CMK (cell line): ENCODE measurements at places on chromosomes 11 and 22.
A peak's percentile ranks its signal among the peaks of the same experiment; 100 is the strongest.

DNA sequence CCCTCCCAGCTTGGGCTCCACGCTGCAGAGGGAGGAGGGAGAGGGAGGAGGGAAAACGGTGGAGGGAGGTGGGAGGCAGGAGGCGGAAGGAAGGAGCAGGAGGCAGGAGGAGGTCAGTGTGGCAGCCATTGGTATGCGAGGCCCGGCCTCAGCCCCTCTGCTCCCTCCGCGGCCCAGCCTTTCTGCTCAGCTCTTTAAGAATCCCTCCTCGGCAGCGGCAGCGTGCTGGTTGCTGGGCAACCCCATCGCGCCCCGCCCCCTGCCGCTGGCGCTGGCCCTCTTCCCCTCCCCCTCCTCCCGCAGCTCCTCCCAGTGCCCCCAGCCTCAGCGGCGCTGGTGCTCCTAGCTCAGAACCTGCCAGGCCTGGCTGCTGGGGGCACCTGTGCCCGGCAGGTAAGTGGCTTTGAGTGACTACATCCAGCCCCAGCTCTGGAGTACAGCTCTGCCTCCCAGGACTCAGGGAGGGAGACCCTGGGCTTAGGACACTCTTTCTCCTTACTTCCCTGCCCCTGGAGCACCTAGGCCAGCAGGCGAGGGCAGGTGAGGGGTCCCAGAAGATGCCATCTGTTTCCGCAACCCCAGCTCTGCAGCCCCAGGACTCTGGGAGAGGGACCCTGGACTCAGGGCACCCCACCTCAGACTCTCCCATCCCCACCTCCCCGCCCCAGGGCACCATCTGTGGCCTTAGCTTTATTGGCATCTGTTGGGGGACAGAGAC, 7.2 kb upstream of the FLRT1 start:
- DNase-seq = no peak

GRCh38 chr11:1746511-1746931, 3.9 kb downstream of the IFITM10 start:
- DNase-seq = no peak

DNA sequence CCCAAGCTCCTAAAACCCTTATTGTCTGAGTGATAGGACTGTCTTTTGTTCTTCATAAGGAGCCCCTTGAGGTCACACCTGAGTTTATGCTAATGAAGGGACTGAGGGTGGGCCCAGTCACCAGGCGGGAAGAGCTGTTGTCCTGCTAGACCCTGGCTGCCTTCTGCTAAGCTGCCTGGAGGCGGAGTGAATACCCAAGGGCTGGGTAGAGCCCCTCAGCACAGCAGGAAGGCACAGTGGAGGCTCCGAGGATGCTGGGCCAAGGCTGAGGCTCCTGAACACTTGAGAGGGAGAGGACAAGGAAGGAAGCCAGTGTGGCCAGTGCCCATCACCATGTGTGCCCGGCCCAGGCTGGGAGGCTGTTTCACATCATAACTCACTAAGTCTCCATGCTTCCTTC, 4.8 kb upstream of the PHF21B start:
- DNase-seq = no peak

DNA sequence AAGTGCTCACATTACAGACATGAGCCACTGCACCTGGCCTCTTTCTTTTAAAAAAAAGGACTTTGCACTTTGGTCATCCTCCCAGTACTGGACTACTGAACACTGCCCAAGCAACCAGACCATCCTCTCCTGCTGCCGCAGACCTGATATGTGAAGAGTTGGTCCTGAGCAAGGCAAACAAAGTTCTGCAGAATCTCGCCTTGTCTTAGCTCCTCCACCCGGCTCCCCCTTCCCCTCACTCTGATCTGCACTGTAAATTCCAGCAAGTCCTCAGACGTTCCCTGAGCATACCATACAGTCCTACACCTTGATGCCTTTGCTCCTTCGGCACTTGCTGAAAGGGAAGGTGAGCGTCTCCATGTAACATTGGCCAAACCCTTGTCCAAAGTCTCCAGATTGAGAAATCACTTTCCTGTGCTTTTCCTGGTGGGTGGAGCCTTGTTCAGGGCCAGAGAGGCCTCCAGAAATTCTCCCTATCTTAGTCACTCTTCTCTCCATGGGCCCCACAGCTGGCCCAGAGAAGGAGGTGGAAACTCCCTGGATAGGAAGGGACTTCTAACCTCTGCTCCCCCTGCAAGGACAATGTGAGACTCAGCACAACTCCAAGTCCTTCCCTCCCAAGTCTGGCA, 47.0 kb upstream of the TIMP3 start:
- no peak for DNase-seq

GRCh38 chr11:85088286-85088685, 538.9 kb downstream of the DLG2 start:
- DNase-seq = no peak

DNA sequence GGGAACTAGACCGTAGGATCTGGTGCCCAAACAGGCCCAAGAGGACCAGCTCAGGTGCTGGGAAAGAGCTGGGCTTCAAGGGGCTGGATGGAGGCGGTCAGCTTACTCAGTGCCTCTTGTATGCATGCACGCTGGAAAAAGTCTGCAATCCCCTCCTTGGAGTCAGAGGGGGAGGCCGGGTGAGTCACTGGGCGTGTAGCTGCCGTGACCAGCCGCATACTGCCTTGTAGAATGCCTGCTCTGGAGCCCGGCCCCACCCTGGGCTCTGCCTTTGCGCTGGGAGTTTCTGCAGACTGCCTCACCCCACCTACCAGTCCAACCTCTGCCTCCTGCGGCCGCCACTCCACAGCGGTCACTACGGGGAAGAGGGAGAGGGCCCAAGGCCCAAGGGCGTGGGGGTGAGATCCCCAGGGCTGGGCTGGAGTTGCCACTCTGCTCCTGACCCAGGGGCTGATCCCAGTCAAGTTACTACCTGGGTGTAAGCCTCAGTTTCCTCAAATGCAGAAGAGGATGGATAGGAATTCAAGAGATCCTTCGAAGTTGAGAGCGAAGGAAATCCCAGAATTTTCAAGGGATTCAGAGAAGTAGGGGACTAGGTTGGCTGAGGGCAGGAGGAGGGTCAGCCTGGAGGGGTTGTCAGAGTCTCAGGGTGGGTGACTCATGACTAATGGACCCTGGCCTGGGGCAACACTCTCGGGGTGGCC, 4.2 kb downstream of the MRGPRF start:
- no peak for DNase-seq

- DNase-seq = no peak
Observed at GRCh38 chr22:30832407-30832987, 136.1 kb downstream of the MORC2 start.

DNA sequence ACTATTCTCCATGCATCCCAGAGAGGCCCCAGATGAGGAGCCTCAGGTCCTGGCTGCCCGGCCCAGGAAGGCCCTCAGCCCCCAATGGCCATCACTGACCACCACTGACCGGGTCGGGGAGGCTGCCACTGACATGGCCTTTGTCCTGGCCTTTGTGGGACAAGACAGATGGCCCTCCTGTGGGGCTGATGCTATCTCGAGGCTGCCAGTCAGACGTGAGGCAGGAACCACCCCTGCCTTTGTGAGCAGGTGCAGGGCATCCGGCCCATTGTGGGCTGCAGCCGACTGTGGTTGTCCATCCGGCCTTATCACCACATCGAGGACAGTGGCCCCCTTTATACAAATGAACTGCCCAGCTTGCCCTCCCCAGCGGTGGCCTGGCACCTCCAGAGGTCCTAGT, 5.5 kb downstream of the GP1BB start:
- DNase-seq = no peak

- DNase-seq = no peak
Observed at GRCh38 chr11:494761-495536, 12.1 kb downstream of the RNH1 start.

DNA sequence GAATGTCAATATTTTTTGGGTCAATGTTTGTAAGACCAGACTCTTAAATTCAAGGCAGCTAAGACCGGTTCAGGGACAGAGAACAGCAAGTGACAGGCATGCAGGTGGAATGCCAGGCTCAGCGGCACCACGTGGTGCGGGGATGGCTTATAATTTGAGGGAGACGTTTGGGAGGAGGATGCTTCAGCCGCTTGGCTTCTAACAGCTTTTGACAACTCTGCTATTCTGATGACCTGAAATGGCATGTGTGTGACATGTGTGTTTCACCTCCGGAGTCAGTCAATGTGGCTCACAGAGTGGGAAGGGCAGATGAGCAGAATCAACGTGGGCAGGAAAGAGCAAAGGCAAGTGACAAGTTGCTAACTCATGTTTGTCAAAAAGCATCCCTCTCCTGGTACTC, 228.3 kb downstream of the KIRREL3 start:
- DNase-seq = no peak

DNA sequence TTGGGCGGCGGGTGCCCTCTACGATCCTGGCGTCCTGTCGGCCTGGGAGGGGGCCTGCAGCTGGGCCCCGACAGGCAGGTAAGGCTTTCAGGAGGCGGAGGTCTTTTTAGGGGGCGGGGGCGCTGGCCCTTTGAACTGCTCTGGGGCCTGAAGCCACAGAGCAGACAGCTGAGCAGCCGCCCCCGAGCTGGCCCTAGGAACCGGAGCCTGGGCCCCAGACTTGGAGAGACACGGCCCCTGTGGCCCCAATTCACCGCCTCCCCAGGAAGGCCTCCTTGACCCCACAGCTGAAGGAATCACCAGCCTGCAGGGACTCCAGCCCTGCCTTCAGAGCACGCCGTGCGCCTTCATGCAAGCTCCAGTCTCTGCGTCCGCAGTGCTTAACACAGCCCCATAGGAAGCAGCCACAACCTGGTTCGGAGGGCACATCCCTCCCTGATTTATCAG, 618 bp upstream of the CERK start:
- DNase-seq = no peak

DNA sequence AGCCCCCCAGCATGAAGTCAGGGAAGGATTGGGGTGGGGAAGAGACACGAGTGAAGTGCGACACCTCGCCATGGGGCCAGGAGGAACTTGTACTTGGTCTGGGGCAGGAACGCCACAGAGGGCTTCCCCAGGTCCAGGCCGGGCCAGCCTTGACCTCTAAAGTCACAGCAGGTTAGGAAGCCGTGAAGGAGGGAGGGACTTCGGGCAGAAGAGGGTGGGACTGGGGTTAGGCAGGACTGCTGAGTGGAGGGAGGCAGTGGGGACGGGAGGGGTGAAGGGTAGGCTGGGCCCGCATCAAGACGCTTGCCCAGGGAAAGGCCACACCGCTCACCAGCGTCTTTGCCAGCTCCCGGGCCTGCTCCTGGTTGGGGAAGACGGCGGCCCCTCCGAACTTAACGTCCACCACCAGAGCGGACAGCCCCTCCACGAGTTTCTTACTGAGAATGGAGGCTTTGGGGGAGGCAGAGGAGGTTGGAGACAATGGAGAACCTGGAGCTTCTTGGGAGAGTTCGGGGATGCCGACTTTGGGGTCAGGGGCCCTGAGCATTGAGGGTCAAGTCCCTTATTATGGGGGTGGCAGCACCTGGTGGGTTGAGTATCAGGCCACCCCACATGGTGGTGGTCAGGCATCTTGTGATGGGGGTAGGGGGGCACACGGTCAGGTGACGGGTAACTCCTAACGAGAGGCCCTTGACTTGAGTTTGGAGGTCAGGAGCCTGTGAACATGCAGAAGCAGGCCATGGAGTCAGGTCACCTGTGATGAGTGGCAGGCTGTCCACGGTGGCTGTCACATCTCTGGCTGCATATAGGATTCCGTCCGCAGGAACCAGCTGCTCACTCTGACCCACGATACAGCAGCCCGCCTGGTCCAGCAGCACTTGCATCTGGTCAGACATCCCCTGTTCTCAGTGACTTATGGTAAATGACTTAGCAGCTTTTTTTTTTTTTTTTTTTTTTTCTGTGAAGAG, 1.7 kb upstream of the SCO2 start:
- peak; percentile 74 for DNase-seq

DNA sequence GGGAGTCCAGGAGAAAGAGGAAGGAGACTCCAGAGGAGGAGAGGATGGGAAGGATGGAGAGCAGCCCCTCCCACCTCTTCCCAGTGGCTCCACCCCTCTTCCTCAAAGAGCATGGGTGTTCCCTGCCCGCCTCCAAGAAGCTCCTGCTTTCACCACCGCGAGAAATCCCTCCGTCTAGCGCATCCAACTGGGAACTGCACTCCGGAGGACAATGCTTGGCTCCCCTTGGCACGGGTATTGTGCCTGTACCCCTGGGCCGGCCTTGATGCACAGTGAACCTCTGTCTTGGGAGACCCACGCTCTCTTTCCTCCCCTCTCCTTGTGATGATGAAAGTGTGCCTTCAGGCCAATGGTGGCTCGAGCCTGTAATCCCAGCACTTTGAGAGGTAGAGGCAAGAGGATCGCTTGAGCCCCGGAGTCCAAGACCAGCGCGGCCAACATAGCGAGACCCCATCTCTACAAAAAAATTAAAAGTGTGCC, 14.9 kb upstream of the ADA2 start:
- no peak for DNase-seq

GRCh38 chr11:64275841-64276240, 8.6 kb downstream of the BAD start:
- no peak for DNase-seq

- no peak for DNase-seq
Observed at GRCh38 chr11:15867871-15868270, 488.5 kb downstream of the SOX6 start.

GRCh38 chr11:112156153-112156955, 7.5 kb downstream of the IL18 start:
- no peak for DNase-seq

DNA sequence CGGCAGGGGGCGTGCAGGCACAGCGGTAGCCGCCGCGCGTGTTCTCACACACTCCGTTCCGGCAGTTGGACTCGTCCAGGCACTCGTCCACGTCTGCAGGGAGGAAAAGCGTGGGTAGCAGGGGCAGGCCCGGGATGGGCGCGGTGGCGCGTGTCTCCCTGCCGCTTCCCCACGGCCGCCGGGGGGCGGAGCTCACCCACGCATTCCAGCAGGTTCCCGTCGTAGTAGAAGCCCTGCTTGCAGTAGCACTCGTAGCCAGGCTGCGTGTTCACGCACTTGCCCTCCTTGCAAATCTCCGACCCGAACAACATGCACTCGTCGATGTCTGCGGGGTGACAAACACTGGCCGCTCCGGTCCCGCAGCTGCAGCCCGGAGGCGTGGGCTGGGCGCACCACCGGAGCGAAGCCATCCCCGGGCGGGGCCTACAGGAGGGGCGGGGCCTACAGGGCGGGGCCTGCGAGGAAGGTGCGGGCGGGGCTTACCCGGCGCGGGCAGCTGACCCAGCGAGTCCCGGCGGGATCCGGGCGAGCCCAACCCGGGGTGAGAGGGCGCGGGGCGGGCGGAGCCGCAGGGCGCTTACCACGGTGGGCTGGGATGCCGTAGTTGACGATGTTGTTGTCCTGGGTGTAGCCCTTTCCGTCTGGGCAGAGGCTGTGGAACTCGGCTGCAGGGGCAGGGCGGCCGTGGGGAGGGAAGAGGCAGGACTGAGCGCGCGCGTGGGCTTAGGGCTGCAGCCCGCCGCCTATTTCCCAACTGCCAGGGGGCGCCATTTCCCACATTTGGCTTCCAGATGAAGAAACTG, 15.6 kb downstream of the SCYL1 start:
- DNase-seq = peak; percentile 79

- no peak for DNase-seq
Observed at GRCh38 chr11:70205766-70206165, 2.7 kb downstream of the FADD start.

- DNase-seq = no peak
Observed at GRCh38 chr11:63760487-63761079, 8.0 kb downstream of the ZFTA start.
